ENCODE measurements at places on chromosomes 11 and 22.

GRCh38 chr22:44578516-44579230 is 80.6 kb upstream of the RTL6 start:
- no peak for DNase-seq

GRCh38 chr11:72220696-72221363 is 3.7 kb upstream of the INPPL1 start:
- no peak for DNase-seq

DNA sequence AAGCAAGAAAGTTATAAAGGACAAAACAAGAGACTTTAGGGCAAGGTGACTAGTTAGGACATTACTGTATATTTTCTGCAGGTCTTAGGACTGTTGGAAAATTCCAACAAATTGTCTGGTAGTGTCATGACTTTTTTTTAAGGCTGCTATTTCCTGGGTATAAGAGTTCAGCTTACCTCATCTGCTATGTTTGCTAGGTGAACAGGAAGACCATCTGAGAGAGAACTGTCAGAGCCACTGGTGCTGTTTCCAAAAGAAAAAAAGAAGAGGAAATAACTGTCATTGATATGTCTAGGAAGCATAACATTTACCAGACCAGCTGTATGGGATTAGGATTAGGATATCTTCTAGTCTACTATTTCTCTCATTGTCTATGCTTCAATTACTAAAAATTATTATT is 26.3 kb upstream of the MTCH2 start:
- DNase-seq: no peak

DNA sequence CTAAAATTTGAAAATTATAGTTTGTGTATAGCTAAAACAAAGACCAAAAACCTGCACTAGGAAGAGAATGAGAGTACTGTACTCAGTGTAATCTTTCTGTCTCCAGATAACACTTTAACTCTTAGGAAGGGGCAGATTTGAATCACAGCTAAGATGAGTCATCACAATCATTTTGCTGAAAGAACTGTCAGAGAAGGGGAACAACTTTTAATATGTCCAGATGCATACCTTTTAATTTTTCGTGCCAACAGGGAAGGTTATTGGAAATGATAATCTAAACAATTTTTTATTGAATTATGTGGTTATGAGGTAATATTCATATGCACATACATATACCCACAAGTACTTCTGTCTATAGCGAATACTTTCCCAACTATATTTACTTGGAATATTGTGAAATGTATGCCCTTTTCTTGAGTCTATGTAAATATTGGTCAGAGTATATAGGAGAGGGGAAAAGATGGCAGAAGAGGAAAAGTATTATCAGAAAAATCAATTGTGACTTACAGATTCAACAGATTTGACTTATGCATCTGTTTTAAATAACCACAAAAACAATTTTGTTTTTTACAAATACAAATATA is 51.1 kb upstream of the MUC15 start:
- DNase-seq: no peak

- DNase-seq: no peak
Measured at GRCh38 chr11:134342572-134343340, 11.0 kb downstream of the GLB1L2 start.

DNA sequence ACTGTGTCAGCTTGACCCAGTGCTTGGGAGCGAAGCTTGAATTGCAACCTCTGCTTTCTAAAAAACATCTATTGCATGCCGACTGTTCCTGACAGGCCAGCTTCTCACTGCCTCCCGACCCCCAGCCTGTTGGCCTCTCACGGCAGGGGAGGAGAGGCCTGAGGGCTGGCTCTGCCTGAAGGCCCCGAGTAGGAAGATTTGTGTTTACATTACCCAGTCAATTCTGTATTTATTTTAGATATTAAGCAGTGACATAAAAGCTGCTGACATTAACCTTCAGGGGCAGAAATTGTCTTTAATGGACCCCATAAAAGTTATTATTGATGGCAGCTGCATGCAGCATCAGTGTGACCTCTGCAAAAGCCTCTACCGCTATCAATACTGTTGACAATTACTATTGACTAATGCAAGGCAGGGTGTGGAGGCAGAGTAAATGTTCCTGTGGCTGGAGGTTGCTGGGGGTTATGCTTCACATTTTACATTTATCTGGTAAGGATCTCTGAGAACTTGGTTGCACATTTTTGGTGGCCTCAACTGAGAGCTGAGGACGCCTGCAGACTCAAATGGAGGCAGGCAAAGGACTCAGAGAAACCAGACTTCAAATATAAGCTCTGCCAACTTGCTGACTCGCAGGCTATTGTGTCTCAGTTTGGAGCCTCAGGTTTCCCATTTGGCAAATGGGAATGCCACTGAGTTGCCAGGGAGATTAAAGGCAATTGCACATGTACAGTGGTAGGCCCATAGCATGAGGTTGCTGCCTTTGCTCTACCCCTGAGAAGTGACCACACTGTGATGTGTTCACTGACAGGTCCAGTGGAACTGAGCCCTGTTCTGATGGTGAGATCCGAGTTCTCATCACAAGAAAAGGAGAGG is 380.5 kb downstream of the TENM4 start:
- DNase-seq: no peak

DNA sequence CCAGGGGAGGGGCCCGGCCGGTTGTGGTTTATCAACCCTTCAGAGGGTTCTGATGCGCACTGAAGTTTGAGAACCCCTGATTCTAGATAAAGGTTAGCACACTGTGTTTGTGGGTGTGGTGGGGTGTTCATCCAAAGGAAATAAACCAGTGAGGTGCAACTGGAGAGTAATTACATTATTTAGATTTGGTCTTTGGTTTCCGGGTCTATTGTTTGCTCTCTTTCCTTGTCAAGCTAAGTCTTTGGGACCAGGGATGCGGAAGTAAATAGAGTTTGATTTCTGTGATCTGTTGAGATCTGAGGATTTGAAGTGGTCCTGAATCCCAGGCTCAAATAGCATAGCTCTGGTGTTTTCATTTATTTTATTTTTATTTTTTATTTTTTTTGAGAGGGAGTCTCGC is 50.5 kb upstream of the CLMP start:
- DNase-seq: no peak

- peak; percentile 25 for DNase-seq
Measured at GRCh38 chr11:123483058-123483457, 53.0 kb downstream of the GRAMD1B start.

GRCh38 chr11:126800009-126800408 is 200.6 kb downstream of the KIRREL3 start:
- DNase-seq: no peak

DNA sequence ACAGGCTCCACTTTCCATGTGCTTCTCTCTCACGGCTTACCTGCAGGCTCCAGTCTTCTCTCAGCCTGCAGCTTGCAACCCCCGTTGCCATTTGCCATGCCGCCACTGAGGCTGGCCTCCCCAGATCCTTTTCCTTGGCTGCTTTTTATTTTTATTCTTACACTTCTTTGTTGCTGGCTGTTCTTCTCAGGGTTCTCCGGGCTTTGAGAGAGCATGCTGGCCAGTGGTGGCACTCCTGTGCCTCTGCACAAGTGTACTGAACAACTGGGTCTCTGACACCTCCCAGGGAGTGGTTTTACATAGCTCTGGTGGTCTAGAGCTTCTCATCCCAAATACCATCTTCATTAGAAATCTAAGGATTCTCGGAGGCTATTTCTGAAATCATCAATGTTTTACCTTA is 241.7 kb upstream of the MTNR1B start:
- no peak for DNase-seq

DNA sequence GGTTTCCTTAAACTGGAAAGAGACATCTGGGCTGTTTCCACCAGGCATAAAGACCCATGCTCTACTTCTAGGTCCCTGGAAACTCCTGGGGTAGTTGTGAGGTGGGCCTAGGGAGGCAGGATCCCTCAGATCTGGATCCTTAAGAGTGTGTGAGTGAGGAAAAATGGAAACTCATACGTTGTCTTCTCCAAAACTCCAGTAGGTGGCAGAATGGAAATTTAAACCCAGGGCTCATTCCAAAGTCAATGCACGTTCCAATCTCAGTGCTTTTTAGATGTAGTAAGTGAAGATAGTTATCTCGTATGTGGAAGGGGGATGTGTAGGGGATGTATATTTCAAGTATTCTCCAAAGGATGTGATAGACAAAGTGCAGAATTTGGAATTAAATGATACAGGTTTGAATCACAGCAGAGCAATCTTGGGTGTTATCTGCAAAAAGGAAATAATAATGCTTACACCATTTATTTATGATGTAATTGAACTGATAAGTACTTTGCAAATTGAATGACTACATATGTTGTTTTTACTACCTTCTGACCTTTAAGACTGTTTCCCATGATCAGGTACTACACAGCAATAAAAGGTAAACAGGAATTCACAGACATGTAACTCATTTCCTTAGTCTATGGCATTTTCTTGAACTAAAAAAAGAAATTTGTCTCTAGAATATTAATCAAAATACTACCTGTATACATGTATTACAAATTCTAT is 13.1 kb upstream of the MMP1 start:
- no peak for DNase-seq

GRCh38 chr11:45412521-45412920 is 126.4 kb upstream of the SYT13 start:
- DNase-seq: no peak

GRCh38 chr11:35689081-35689996 is 26.8 kb downstream of the TRIM44 start:
- no peak for DNase-seq

- no peak for DNase-seq
Measured at GRCh38 chr11:74024261-74025029, 15.6 kb upstream of the UCP3 start.

GRCh38 chr11:24375351-24375750 is 121.5 kb upstream of the LUZP2 start:
- DNase-seq: no peak

DNA sequence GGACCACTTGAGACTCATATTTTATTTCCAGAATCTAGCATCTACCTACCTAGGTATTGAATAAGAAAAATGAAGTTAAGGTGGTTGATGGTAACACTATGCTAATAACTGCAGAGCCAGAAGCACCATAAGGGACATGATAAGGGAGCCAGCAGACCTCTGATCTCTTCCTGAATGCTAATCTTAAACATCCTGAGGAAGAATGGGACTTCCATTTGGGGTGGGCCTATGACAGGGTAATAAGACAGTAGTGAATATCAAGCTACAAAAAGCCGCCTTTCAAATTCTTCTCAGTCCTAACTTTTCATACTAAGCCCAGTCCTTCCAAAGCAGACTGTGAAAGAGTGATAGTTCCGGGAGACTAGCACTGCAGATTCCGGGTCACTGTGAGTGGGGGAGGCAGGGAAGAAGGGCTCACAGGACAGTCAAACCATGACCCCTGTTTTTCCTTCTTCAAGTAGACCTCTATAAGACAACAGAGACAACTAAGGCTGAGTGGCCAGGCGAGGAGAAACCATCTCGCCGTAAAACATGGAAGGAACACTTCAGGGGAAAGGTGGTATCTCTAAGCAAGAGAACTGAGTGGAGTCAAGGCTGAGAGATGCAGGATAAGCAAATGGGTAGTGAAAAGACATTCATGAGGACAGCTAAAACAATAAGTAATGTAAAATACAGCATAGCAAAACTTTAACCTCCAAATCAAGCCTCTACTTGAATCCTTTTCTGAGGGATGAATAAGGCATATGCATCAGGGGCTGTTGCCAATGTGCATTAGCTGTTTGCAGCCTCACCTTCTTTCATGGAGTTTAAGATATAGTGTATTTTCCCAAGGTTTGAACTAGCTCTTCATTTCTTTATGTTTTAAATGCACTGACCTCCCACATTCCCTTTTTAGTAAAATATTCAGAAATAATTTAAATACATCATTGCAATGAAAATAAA is 2.1 kb downstream of the HBB start:
- DNase-seq: no peak

DNA sequence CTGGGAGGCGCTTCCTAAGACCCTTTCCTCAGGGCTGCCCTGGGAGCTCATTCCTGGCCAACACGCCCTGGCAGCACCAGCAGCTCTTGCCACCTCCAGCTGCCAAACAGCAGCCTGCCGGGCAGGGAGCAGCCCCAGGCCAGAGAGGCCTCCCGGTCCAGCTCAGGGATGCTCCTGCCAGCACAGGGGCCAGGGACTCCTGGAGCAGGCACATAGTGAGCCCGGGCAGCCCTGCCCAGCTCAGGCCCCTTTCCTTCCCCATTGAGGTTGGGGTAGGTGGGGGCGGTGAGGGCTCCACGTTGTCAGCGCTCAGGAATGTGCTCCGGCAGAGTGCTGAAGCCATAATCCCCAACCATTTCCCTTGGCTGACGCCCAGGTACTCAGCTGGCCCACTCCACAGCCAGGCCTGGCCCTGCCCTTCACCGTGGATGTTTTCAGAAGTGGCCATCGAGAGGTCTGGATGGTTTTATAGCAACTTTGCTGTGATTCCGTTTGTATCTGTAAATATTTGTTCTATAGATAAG is 7.6 kb downstream of the SLC39A13 start:
- no peak for DNase-seq

- DNase-seq: no peak
Measured at GRCh38 chr22:42427167-42427566, 5.0 kb downstream of the NFAM1 start.

- no peak for DNase-seq
Measured at GRCh38 chr11:18352581-18352980, 30.2 kb downstream of the GTF2H1 start.

DNA sequence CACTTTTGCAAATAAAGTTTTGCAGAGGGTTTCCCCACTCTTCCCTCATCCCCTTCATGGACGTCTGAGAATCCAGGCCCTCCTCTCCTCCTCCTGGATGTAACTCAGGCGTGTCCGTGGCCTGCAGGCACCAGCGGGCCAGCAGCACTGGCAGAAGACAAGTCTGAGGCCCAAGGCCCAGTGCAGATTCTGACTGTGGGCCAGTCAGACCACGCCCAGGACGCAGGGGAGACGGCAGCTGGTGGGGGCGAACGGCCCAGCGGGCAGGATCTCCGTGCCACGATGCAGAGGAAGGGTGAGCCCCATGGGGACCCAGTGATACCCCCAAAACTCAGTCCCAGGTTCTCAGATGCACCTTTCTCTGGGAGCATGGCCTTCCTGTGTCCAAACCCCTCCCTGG is 14.4 kb downstream of the TUB start:
- no peak for DNase-seq

GRCh38 chr11:6095798-6096197 is 11.7 kb upstream of the OR56B4 start:
- no peak for DNase-seq

GRCh38 chr11:36074941-36075431 is 131.1 kb downstream of the LDLRAD3 start:
- DNase-seq: no peak

DNA sequence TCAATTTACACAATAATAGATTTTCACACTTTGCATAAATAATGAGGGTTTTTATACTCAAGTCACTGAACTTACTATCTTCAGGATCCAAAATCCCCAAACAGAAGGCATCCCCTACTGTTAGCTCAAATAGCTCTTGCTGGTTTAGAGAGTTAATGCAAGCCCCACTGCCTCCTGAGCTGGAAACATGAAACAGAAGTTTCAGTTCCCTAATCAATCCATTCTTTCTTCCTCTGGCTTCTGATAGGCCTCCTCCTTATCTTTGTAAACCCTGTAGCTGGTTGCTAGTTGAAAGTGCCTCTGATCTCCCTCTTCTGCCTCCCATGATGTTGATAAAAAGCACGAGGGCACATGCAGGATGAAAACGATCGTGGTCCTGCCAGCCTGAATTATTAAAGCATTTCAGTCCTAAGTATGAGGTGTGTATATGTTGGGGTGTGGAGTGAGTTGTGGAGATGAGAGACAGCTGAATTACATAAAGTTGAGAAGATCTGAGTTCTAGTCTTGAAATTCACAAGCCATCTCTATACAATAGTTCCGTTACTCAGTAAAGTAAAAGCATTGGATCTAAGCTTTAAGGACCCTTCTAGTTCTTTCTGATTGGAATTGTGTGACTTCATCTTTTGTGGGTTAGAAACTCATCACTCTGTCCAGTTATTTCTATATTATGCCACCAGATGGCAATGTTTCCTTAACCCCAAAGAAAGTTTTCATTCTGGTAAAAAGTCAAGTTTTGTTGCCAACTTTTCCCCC is 35.0 kb upstream of the EHF start:
- DNase-seq: no peak

Data from stimulated activated CD4-positive, alpha-beta T cell treated with anti-CD3 and anti-CD28 coated beads, Interleukin-1b, Interleukin-23, amount 100 ng/mL, for 24 hours (primary cell).